CD4-positive, alpha-beta T cell treated with Interleukin-10 for 1 hour (primary cell): ENCODE measurements at places on chromosomes 2 and 18.

DNA sequence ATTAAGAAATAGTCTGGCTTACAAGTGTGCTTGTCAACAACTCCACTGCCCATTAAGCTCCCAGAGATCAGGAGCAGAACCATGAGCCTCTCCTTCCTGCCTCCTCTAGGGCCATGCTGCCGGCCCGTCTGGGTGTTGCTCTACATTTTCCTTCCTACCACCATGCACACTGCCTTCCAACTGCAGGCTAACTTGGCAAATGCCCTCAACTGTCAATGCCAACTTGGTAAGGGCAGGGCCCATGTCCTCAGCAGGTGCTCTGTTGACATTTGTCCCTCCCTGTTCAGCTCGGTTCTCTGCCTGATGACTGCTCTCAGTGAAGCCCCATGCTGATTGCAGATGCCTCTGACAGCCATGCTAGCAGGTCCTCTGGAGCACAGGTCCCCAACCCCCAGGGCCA is 345.2 kb downstream of the ALK start:
- no peak for DNase-seq

- DNase-seq: no peak
These were observed 773.3 kb upstream of the SLC39A10 start for GRCh38 chr2:194883711-194884110.

DNA sequence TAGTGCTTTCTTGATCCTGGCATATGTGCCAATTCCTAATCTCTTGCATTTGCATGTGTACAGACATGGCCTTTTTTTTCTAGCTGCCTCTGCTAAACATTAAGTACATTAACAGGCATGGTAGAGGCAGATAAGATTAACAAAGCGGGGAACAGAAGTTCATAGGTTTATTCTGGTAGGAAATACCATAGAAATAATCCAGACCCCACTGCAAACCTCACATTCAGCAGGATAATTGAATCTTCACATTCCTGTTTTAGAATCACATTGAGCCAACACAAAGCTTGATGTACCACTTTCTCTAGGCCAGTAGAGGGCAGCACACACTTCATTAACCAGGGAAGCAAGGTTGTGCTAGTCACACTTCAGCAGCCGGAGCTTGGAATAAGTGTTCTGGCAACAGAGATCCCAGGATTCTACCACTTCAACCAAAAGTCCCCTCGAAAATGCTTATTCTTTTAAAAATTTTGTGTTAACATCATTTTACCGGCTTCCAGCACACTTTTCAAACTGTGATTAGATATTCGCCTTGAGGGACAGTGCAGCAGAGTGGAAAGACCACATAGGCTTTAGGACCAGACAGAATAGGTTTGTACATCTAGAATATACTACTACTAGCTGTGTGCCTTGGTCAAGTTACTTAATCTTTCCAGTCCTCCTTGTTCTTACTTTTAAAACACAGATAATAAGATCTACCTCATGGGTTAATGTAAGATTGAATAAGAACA is 420.2 kb upstream of the CHST9 start:
- no peak for DNase-seq

DNA sequence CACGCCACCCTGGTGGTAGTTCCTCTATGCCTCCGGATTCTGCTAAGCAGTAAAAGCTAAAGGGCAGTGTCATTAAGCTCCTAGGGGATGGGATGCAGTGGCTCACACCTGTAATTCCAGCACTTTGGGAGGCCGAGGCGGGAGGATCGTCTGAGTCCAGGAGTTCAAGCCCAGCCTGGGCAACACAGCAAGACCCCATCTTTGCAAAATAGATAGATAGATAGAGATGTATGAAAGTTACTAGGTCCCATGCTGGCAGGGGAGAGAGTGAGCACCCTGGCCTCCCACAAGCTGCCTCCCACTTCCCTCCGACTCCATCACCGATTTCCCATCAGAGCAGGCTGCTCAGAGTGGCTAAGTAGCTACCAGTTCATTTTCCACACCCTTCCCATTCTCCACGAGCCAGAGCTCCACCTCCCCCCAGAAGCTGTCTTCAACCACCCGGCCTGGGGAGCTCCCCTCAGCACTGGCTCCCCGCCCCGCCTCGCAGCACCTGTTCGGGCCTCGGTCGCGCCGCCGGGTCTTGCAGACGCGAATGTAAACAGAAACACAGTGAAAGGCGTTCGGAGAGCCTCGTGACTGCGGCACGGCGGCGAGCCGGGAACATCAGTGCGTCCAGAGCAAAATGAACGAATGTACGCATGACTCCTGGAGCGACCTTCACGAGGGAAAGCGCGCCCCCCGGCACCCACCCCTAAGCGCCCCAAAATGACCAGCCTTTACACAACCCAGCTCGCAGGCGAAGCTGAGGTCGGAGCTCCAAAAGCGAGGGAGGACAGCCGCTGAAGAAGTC is 598 bp upstream of the CEP68 start:
- DNase-seq: no peak
